ENCODE measurements at places on chromosomes 11 and 22.

- peak; percentile 42 for DNase-seq
Observed at GRCh38 chr11:93846411-93846810, 4.0 kb downstream of the VSTM5 start.

- DNase-seq = no peak
Observed at GRCh38 chr11:102411142-102411541, 41.4 kb downstream of the TMEM123 start.

DNA sequence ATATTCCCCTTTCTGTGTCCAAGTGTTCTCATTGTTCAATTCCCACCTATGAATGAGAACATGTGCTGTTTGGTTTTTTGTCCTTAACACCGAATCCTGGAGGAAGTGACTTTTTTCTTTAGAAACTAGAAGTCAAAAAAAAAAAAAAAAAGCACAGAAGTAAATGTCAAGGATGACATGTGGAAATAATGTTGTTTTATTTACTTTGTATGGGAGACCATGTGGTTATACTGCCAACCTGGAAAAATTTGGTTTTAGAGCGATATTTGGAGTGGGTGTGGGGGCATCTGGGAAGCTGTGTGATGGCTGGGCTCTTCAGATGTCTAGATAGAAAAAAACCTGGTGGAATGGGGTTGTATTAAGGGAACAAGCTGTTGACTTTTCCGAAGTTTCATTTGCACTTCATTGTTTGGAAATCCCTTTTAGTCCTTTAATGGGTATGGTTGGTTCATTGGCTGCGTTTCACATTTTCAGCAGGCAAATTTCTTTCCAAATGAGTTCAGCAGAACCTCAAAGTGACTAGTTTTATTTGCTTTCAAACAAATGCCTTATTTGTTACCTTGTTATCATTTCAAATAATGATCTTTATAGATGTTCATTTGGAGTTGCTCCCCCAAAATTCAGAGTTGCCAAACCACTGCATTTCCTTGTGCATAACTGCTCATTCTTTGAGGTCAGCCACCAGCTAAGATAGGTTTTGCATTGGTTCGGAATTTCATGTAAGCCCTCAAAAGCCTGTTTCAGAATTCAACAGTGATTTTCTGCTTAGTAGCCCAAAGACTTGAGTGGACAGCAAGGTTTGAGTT lies 508.2 kb downstream of the METTL15 start:
- DNase-seq = no peak

- no peak for DNase-seq
Observed at GRCh38 chr22:47174096-47174495, 411.6 kb downstream of the TBC1D22A start.

GRCh38 chr22:40153192-40153591 lies 24.5 kb upstream of the TNRC6B start:
- DNase-seq = no peak

- peak; percentile 78 for DNase-seq
Observed at GRCh38 chr11:115676768-115677167, 172.6 kb upstream of the CADM1 start.

DNA sequence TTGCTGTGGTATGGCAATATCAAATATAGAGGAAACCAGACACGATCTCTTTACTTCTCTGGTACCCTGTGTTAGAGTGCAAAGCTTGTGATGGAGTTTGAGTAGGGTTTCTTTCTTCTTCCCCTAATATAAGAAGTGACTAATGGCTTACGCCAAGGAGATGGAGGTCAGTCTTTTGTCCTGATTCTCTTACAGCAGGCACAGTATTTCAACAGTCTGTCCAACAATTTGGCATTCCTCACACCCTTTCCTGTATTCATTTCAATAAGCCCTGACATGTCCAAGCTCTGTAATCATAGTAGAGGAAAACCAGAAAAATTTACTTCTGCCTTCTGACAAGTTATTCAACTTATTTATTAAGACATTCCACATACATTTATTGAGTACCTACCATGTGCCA lies 546.2 kb downstream of the TMEM135 start:
- no peak for DNase-seq

GRCh38 chr11:134401825-134402809 lies 9.9 kb downstream of the B3GAT1 start:
- no peak for DNase-seq

DNA sequence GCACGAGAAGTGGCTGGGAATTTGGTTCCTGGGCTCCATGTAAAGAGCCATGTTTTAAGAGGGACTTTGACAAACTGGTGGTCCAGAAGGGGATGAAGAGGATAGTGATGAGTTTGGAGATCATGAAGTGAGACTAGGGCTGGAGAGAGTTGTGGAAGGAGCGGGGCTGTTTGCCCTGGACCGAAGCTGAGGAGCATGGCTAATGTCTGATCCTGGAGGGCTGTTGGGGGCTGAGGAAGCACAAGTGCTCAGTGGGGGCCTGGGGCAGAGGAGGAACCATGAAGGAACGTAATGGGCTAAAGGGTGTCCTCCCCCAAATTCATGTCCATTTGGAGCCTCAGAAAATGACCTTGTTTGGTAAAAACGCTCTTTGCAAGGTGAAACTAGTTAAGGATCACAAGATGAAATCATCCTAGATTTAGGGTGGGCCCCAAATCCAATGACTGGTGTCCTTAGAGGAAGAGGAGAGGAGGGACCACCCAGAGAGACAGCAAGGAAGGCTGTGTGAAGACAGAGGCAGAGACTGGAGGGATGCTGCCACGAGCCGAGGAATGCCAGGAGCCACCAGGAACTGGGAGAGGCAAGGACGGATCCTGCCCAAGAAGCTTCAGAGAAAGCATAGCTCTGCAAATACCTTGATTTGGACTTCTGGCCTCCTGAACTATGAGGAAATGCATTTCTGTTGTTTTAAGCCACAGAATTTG lies 107.3 kb upstream of the LMO1 start:
- no peak for DNase-seq

- no peak for DNase-seq
Observed at GRCh38 chr11:69050592-69051380, 2.1 kb downstream of the TPCN2 start.

DNA sequence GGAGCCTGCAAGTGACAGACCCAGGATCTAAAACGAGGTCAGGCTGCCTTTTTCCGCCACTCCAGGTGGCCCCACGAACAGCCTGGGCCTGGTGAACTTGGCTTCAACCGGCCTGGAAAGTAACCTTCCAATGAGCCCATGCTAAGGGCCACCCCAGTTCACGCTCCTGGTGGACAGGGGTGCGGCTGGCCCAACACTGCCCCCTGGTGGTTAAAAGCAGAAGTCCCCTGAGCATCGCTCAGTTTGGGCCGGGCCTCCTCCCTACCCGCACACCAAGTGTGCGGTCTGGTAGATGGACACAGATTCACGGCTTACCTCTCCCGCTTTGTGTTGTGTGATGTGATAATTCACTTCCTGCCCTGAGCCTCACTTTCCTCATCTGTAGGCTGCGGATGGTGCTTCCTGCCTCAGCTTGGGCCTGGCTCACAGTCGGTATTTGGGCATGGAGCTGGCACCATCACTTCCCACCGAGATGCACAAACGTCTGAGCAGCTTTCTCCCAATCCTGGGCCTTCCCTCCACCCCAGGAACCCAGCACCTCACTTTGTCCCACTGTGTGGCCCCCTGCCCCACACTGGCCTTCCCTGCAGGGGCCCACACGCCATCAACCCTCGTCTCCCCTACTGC lies 13.7 kb upstream of the SEC14L3 start:
- DNase-seq = peak; percentile 56

DNA sequence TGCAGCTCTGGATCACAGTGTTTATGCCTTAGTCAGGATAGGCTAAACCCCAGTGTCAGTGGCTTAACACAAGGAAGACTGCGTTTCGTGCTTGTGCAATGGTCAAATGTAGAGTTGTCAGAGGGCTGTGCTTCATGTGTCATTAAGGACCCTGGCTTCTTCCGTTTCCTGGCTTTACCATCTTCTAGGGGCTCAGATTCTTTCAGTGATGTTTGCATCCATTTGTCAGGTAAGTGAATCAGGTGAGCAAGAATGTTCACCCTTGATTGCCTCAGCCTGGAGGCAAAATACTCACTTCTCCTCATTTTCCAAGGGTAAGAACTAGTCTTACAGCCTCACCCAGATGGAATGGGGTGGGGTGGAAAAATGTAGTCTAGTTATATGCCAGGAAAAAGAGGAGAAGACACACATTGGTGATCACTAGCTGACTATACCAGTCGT lies 20.5 kb upstream of the AMOTL1 start:
- DNase-seq = peak; percentile 88

- no peak for DNase-seq
Observed at GRCh38 chr11:45450189-45450588, 164.0 kb upstream of the SYT13 start.

GRCh38 chr22:19728271-19728670 lies 4.9 kb downstream of the GP1BB start:
- no peak for DNase-seq

- DNase-seq = no peak
Observed at GRCh38 chr22:40443732-40444131, 73.3 kb downstream of the SGSM3 start.

GRCh38 chr11:119298726-119299125 lies 18.2 kb downstream of the MCAM start:
- DNase-seq = no peak

GRCh38 chr11:20597680-20598484 lies 1.5 kb upstream of the SLC6A5 start:
- DNase-seq = no peak

DNA sequence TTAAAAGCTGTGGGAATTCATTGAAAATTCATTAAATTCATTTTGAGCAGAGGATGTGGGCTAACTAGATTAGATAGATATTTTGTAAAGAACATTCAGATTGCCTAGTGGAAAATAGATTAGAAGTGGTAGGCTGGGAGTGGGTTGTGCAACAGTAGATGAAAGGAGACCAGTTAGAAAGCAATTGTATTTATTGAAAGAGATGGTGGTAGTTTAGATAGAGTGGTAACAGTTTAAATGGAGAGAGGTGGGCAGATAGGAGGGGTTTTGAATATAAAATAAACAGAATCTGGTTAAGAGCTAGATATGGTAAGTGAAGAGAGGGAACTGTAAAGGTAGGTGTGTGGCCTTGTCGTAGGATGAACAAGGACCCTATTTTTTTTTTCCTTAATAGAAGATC lies 34.5 kb downstream of the METTL15 start:
- DNase-seq = no peak

DNA sequence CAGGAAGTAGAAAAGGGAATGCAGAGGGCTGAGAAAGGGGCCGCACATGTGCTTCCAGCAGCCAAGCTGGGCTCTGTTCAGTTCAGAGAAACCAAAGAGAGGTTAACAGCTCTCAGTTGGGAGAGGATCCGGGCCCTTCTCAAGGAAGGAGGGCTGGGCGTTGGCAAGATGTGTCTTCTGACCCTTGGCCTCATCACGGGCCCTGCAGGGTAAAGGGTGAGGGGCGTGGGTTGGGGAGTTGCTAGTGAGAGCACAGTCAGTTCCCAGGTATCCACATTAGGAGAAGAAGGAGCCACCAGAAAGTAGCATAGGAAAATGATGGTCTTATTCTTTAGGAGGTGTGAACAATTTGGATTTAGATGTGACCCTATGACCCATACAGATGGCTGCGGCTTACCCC lies 73.0 kb downstream of the OSBP2 start:
- DNase-seq = no peak

DNA sequence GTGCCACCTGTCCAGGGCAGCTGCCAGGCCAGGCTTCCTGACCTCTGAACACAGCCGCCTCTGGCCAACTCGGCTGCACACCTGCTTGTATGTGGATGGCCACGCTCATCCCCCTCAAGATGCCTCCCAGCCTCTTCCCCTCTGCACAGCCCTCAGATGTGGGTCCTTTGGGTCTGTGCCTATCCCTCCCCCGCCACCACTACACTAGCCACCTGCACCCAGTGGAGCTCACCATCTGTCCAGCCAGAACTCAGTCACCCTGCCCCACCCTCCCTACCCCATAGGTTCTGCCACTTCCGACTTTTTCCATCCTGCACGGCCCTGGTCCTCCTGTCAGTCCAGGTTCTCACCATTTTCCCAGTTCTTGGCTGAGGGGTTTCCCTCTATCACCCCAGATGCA lies 44.6 kb downstream of the PHF21B start:
- DNase-seq = no peak

DNA sequence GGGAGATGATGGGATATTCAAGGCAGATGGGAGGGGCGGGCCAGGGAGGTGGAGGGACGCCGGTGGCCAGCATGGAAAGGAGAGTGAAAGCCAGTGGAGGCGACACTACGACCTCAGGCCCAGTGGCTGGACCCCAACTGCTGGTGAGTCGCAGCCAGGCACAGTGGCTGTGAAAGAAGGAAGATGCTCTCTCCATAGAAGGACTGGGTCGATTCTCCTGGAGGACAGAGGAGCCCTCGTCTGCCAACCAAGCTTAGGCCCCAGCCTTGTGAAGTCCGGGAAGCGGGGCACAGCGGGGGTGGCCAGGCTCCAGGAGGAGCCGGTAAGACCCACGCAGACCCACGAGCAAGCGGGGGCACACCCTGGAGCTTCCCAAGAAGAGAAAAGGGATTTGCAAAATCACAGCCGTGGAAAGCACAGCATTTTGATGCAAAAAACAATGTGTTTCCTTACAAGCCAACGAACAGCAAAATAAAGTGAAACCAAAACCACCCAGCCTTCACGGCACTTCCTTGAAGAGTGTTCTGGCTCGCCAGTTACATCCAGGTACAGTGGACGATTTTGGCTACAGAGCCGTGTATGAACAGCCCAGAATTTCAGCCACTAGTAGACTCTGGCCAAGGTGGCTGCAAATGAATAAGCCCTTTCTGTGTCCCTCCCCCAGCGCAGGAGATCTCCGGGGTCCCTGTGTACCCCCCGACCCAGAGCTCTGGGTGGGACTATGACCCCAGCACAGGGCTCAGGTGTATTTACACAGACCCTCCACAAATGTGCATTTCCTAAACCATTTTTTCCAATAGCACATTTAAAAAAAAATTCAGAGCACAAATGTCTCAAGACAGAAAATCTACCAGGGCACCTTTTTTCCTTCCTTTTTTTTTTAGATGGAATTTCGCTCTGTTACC lies 96.9 kb downstream of the TRMU start:
- peak; percentile 59 for DNase-seq

DNA sequence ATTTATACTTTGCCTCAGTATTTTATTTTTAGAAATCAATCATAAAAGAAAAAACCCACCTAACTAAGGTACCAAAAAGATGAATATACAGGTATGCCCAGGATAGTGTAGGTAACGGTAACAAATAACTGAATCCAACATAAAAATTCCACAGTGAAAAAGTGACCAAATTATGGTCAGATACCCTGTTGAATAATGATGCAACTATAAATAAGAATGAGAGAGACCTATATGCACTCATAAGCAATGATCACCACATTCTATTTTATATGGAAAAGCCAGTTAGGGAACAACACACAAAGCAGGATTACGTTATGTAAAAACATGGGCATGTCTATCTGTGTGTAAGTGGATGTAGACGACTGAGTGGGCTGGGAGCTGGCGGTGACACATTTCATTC lies 7.0 kb upstream of the ZNF74 start:
- no peak for DNase-seq

- peak; percentile 90 for DNase-seq
Observed at GRCh38 chr11:59556115-59556916, 45.0 kb downstream of the OR4D9 start.

- no peak for DNase-seq
Observed at GRCh38 chr11:122007601-122008071, 108.4 kb downstream of the BLID start.
